ENCODE measurements at places on chromosomes 2 and 18. TPM values are rescaled to one million over a fixed set of nuclear protein-coding genes. Genes with fewer than 3 reads are reported as not detected.

SRD5A2 gene
- polyA plus RNA-seq, result 0.05 TPM

ALKAL2 gene
- 1.1 TPM for polyA plus RNA-seq

IL1F10 gene
- not detected for polyA plus RNA-seq

SERPINB4 gene
- polyA plus RNA-seq, result not detected

CAPN14 gene
- 0.04 TPM for polyA plus RNA-seq

CYP27C1 gene
- 5.0 TPM for polyA plus RNA-seq

CAPN13 gene
- polyA plus RNA-seq, result not detected

ICOS gene
- polyA plus RNA-seq, result not detected

TANC1 gene
- 25.2 TPM for polyA plus RNA-seq

FBLN7 gene
- polyA plus RNA-seq, result 13.1 TPM

CYP27A1 gene
- polyA plus RNA-seq, result 23.2 TPM

HTRA2 gene
- polyA plus RNA-seq, result 30.9 TPM

SLC9A4 gene
- 0.16 TPM for polyA plus RNA-seq

VWA3B gene
- 0.63 TPM for polyA plus RNA-seq

ANKRD36 gene
- 12.1 TPM for polyA plus RNA-seq

ATP6V1C2 gene
- polyA plus RNA-seq, result 5.8 TPM

REG3G gene
- not detected for polyA plus RNA-seq
